ENCODE measurements at places on chromosomes 5 and 9.

DNA sequence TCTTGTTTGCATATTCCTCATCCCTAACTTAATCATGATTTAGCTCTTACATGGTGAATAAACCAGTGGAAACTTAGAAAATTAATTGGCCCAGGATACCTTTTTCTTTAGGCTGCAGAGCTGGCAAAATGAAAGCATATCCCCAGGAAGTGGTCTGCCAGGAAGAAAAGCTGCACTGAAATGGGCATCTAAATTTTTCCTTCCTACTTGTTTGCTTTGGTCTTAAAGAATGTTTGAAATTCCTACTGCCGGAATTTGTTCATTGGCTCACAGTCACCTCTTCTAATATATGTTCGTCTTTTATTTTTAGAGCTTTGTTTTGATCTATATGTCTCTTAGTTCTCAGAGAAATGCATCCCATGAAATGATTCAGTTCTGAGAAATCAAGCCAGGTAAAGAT is 113.2 kb upstream of the ELL2 start:
- no peak for DNase-seq

GRCh38 chr5:96070622-96071225 is 109.1 kb upstream of the ELL2 start:
- DNase-seq: no peak

- no peak for DNase-seq
These were observed 230.5 kb downstream of the SPOCK1 start for GRCh38 chr5:137268646-137269045.

DNA sequence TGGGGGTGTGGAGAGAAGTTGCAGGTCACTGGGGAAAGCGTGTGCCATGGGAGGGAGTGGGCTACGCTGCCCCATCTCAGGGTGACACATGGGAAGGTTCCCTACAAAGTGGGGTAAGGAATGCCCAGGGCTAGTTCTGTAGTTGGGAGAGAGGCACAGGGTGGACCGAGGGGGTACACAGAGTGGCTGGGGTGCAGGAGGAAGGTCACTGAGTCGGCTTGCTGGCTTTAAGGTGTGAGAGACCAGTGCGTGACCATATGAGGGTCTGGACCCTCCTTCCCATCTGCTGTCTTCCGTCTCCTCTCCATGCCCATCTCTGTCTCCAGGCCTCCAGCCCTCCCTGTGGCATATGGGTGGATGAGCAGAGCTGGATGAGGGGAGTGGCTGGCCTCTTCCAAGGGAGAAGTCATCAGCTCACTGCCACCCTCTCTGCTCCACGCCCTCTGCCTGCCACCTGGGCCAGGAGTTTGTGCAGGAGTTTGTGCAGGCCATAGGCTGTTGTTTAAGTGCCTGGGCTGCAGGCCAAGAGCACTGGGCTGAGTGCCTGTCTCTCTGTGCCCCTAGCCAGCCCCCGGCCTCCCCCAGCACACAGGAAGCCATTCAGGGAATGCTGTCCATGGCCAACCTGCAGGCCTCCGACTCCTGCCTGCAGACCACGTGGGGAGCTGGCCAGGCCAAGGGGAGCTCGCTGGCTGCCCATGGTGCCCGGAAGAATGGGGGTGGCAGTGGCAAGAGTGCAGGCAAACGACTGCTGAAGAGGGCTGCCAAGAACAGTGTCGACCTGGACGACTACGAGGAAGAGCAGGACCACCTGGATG is 96.8 kb downstream of the PHF2 start:
- DNase-seq: peak; percentile 31
